Neural crest cell (in vitro differentiated cells): ENCODE measurements at places on chromosomes 1 and 21.

- no peak for DNase-seq
Observed at GRCh38 chr1:169601096-169601881, 15.0 kb upstream of the F5 start.

- DNase-seq = peak; percentile 16
Observed at GRCh38 chr1:24502065-24502708, 449 bp upstream of the RCAN3 start.

GRCh38 chr1:19229229-19229628, 19.2 kb upstream of the UBR4 start:
- no peak for DNase-seq

GRCh38 chr1:183310753-183311479, 107.3 kb downstream of the NMNAT2 start:
- no peak for DNase-seq

- no peak for DNase-seq
Observed at GRCh38 chr1:59126366-59126765, 170.5 kb upstream of the FGGY start.

DNA sequence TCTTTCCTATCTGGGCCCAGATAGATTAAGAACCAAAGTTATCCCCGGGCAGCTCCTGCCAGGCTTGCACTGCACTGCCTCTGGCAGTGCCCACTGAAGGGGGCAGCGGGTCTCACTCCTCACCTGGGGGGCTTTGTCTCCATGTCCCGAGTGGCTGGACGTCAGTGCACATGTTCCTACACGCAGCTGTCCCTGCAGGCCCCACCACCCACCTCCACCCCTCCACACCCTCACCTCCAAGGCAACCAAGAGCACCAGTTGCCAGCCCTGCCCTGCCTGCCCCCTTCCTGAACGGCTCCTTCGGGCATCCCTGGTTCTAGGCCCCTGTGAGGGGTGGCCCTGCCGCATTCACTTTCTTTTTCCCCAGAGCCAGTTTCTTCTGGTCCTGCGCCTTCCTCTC, 147.2 kb downstream of the PEX14 start:
- DNase-seq = no peak

DNA sequence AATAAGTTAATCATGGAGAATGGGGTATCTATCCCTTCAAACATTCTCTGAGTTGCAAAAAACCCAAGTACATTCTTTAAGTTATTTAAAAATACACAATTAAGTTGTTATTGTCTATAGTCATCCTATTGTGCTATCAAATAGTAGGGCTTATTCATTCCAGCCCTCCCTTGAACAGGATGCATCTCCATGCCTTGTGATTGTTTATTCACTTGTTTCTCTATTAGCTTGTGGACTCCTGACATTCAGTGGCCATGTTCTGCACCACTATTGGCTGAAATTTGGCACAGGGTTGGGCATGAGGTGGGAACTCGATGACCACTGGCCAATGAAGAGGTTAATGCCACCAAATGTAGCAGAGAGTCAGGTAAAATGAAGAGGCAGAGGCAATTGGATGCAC, 272.8 kb downstream of the TNR start:
- no peak for DNase-seq

DNA sequence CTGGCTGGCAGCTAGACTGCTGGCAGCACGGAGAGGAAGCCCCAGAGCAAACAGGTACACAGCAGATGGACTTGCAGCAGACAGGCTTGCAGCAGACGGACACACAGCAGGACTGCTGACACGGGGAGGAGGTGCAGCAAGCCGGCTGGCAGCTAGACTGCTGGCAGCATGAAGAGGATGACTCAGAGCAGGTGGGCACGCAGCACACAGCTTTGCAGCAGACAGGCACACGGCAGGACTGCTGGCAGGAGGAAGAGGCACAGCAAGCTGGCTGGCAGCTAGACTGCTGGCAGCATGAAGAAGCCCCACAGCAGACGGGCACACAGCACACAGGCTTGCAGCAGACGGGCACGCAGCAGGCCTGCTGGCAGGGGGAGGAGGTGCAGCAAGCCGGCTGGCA, 498 bp downstream of the KRTAP10-2 start:
- no peak for DNase-seq

GRCh38 chr1:100710906-100711682, 8.4 kb upstream of the VCAM1 start:
- no peak for DNase-seq

DNA sequence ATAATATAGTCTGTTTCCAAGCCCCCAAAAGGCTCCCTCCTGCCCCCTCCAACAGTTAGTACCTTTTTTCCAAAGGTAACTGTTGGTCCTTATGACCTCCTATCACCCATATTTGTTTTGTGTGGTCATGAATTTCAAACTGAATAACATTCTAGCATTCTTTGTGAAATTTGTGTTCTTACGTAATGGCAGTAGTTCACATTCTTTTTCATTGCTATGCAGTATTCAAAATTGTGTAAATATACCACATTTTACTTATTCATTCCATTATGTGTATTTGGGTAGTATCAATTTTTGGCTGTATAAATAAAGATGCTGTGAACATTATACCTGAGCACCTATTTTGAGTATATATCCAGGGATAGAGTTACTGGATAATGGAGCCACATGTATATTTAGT, 13.4 kb downstream of the RNF11 start:
- no peak for DNase-seq

DNA sequence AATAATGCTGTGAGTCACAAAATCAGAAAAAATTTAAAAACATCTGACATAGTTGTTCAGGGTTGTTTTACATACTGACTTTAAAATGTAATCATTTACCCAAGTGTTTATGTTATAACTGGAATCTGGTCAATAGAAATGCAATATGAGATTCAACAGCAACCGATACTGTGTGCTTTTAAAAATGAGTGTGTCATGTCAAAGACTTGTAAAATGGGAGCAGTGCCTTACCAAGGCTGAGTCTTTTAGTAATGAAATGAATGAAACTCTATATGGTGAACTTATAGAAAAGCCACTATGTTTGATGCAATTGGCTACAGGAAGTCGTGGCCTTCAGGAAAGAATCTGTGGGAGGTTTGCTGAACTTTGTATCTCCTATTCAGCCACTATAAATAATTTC, 570.2 kb downstream of the DPYD start:
- no peak for DNase-seq

DNA sequence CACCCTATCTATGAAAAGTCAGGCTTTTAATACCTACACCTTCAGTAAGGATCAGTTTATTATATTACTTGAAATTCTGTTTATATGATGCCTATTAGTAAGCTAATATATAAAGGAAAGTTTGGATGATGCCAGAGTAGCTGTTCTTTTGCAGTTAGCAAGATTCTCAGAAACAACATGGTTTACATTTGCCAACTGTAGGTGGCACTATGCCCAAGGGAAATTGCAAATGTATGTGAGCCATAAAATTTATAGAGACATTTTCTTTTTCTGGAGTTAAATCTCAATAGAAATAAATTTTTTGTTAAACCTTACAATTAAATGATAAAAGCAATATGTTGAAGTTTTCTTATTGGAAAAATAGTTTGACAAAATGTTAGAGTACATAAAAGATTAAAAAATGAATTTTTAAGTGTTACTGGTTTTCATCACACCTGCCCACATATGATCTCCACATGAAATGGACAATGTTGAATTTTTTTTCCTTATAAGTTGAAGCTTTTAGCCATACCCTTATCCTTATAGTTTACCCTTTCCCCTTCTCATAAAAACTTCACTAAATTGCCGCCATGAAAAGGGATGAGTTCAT, 32.1 kb upstream of the EPHX4 start:
- peak; percentile 23 for DNase-seq

- no peak for DNase-seq
Observed at GRCh38 chr1:73511038-73511437, 686.9 kb downstream of the LRRIQ3 start.

DNA sequence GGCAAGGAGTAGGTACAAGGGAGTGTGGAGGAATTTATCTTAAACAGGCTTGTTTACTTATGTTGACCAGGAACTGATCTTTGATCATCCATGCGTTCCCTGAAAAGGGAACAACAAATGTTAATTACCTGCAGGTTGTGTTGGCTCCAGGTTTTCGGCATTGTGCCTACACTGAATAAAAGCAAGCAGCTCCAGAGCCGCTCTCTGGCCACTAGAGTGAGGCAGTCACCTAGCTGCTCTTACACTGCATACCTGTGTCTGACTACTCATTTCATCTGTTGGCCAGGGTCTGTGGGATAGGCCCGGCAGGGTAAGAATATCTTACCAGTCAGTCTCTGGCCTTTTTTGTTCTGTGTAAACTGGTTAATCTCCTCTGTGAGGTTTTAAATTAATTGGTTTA, 183.6 kb downstream of the HFM1 start:
- no peak for DNase-seq

- DNase-seq = no peak
Observed at GRCh38 chr1:56617141-56617540, 28.0 kb upstream of the PRKAA2 start.

DNA sequence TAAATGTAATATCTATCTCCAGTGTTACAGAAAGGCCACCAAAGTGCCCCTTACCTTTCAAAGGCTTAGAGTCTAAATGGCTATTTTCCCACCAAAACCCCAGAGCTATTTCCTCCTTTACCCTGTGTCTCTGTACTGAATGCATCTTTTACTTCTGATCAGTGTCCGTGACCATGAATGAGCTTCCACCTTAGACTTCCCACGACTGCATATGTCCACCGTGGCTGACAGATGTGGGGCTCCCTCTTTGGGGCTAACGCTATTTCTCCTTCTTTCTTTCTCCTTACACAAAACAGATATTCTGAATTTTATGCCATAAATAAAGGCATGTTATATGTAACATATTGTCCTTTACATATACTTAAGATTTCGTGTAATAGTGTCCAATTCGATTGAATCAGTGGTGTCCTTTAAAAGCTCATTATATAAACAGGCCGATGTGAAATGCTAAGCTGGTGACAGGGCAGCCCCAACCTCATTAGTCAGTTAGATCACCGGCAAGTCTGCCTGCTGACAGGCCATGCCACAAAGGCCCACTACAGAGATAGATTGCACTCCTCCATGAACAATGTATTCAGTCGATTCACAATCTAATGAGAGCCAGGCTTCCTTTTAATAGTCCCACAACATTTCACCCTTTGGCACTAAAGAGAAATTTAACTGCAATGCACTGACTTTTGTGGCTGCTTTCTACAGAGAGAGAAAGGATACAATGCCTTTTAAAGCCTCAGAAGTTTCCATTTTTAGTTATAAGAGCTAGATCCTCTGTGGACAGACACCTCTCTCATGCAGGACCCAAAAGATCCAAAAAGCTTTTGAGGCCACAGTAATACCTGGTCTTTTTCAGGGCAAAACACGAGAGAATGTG, 297.9 kb downstream of the PCP4 start:
- no peak for DNase-seq

- DNase-seq = no peak
Observed at GRCh38 chr21:14603202-14603601, 57.1 kb upstream of the SAMSN1 start.

DNA sequence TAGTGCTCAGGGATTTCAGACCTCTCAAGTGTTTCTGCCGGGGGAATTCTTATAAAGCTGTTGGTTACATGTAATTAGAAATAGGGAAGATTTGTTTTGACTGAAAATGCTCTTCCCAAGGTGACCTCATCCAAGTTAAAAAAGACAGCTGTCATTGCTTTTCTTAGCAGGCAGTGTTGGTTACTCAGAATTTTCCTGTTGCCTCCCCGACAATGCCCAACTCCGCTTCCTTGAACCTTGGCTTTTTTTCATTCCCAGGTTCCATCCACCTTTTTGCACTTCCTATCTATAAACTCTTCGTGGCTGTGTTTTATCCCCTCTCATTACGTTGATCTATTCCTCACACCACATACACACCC, 825 bp upstream of the DPH5 start:
- no peak for DNase-seq

- DNase-seq = peak; percentile 23
Observed at GRCh38 chr1:183635099-183635605, 431 bp downstream of the ARPC5 start.

- no peak for DNase-seq
Observed at GRCh38 chr21:42406866-42407265, 3.2 kb downstream of the UBASH3A start.

- DNase-seq = no peak
Observed at GRCh38 chr1:26824731-26825130, 1.8 kb upstream of the ZDHHC18 start.

GRCh38 chr1:236228411-236228810, 53.3 kb downstream of the ERO1B start:
- no peak for DNase-seq

GRCh38 chr1:108188801-108189200, 11.3 kb downstream of the SLC25A24 start:
- no peak for DNase-seq

DNA sequence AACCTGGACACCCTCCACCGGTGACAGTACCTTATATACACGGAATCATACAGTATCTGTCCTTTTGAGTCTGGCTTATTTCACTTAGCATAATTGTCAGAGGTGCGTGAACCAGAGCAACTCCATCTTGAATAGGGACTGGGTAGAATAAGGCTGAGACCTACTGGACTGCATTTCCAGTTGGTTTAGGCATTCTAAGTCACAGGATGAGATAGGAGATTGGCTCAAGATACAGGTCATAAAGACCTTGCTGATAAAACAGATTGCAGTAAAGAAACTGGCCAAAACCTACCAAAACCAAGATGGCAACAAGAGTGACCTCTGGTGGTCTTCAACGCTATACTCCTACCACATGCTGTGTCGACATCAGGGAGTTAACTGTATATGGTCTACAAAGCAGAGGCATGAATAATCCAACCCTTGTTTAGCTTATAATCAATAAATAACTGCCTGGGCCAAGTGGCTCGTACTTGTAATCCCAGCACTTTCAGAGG, 1.4 kb upstream of the FDPS start:
- no peak for DNase-seq

GRCh38 chr1:200242110-200243041, 167.5 kb downstream of the ZNF281 start:
- no peak for DNase-seq

GRCh38 chr1:44086692-44087474, 31.7 kb upstream of the KLF17 start:
- no peak for DNase-seq

DNA sequence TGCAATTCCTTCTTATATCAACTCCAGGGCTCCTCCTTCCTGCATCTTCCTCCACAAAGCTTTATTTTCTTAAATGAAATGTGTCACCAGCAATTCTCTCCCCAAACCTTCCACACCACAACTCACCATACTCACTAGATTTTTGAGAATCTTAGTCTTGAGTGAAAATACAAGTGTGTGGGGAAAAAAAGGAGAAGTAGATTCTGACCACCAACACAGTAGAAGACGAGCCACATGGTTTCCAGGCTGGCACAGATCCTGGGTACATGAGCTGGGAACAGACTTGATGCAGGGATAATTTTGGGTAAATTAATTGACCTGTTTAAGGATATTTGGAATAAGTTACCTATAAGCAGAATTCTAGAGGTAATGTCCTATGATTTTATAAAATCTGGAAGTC, 72.8 kb upstream of the KCNJ15 start:
- no peak for DNase-seq

GRCh38 chr1:32071758-32072621, 749 bp upstream of the TMEM39B start:
- peak; percentile 22 for DNase-seq

- DNase-seq = no peak
Observed at GRCh38 chr1:156795787-156796186, 20.9 kb downstream of the SH2D2A start.

- DNase-seq = no peak
Observed at GRCh38 chr1:20442920-20443625, 42.9 kb downstream of the CAMK2N1 start.

- no peak for DNase-seq
Observed at GRCh38 chr1:17233675-17234320, 15.1 kb upstream of the PADI3 start.
